ENCODE measurements at places on chromosomes 12 and 14.

GRCh38 chr12:129409281-129409680 lies 494.5 kb downstream of the TMEM132D start:
- no peak for DNase-seq

- no peak for DNase-seq
Measured at GRCh38 chr12:69966409-69966808, 141.4 kb downstream of the MYRFL start.

- DNase-seq, result peak; percentile 7
Measured at GRCh38 chr14:72024043-72024407, 91.8 kb downstream of the RGS6 start.

GRCh38 chr14:100664841-100665510 lies 61.7 kb upstream of the DLK1 start:
- no peak for DNase-seq

DNA sequence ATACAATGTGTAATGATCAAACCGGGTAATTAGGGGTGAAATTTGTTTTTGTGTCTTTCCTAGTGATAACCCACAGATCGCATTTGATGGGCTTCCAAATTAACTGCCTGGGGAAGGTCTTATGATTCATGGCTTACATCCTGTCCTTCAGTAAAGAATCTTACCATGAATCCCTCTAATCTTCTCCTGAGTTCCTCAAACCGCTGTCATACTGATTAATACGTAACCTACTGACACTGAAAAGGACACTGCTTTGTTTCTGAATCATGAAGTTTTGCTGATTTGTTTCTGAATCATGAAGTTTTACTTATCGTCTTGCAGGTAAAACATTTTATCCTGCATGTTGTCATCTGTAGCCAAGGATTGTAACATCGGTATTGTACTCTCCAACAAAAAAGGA lies 52.0 kb upstream of the CRY1 start:
- no peak for DNase-seq

GRCh38 chr12:132285991-132286681 lies 43.3 kb downstream of the GALNT9 start:
- no peak for DNase-seq

DNA sequence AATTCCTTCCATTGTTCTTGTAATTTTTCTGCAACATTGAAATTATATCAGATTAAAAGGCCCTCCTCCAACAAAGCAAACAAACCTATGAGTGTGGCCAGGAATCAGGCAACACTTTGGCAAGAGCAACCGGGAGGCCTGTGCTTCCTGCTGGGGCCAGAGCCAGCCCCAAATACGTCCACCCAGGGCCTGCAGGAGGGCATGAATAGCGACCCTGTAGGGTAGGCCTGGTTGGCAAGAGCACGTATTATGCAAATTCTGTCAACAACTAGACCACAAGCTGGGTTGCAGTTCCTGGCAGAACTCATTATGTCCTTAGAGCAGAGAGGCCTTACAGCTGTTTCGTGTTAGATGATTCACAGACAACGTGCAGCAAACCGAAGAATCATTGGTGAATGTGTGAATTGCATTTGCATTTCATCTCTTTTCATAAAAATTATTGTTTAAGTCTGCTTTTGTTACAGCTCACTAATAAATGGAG lies 26.9 kb upstream of the LGALS3 start:
- peak; percentile 49 for DNase-seq

DNA sequence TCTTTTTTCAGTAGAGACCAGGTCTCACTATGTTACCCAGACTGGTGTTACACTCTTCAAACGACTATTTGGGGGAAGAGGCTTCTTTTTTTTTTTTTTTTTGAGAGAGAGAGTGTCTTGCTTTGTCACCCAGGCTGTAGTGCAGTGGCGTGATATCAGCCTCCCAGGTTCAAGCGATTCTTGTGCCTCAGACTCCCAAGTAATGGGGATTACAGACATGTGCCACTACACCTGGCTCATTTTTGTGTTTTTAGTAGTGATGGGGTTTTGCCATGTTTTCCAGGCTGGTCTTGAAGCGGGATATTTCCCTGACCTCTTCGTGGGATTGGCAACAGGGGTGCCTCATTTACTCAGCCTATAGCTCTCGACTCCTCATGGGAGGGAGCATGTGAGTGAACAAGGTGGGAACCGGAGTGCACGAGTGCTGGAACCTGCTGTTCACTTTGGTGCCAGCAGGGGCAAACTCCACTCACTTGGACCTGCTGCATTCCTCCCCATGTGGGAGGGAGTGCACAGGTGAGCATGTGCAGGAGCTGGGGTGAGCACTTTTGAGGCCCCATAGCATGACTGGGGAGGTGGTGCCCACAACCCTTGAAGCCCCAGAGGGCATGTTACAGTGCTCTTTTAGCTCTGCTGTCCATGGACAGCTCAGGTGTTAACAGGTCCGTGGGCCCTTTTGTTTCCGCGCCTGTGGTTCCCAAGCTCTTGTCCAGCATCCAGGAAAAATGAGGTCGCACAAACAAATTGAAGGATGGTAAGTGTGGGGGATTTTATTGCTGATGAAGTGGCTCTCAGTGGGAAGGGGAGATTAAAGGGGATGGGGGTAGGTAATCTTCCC lies 79.1 kb upstream of the HECTD1 start:
- DNase-seq, result peak; percentile 68

DNA sequence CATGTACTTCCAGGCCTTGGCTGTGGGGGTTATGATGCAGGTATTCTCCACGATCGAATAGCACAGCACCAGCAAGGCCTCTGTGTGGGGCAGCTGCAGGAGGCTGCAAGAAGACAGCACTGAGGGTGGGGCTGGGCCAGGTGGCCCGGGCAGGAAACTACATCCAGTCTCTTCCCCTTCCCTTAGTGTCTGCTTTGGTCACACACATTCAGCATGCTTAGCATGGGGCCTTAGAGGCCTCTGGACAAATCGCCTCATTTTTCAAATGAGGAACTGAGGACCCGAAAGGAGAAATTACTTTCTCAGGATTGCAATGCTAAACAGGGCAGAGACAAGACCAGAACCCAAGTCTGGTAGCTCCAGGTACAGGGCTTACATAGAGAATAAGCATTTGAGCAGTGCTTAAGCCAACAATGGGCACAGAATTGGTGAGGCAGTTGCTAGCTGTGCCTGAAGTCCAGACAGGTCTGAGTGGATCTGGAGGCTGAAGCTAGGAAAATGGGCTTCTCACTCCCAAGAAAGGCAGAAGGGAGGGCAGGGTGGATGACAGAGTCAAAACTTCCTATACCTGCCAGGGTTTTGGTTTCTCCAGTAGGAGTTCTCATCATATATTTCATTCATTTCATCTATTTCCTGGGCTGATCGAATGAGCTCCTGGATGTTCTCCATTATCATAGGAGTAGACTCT lies 3.5 kb downstream of the ACRBP start:
- no peak for DNase-seq

- no peak for DNase-seq
Measured at GRCh38 chr12:93614917-93615596, 42.6 kb downstream of the SOCS2 start.

- DNase-seq, result no peak
Measured at GRCh38 chr12:53653595-53653994, 22.3 kb downstream of the ATP5MC2 start.

GRCh38 chr14:77498984-77499527 lies 440 bp upstream of the ISM2 start:
- DNase-seq, result no peak

All from H1 (cell line).